NCI-H2029 (cell line): ENCODE measurements at places on chromosomes 2 and 18.
A peak's percentile ranks its signal among the peaks of the same experiment; 100 is the strongest.

GRCh38 chr2:45652090-45653031 lies 886 bp downstream of the PRKCE start:
- DNase-seq, result no peak

GRCh38 chr2:162243294-162243693 lies at the start of gene FAP:
Gene FAP, minus strand, starts transcription at chr2:162243445. Its CDS starts 118 bp downstream, at chr2:162243327.
- DNase-seq, result no peak

- DNase-seq, result no peak
These were observed 427.8 kb downstream of the NR4A2 start for GRCh38 chr2:155904720-155905119.

DNA sequence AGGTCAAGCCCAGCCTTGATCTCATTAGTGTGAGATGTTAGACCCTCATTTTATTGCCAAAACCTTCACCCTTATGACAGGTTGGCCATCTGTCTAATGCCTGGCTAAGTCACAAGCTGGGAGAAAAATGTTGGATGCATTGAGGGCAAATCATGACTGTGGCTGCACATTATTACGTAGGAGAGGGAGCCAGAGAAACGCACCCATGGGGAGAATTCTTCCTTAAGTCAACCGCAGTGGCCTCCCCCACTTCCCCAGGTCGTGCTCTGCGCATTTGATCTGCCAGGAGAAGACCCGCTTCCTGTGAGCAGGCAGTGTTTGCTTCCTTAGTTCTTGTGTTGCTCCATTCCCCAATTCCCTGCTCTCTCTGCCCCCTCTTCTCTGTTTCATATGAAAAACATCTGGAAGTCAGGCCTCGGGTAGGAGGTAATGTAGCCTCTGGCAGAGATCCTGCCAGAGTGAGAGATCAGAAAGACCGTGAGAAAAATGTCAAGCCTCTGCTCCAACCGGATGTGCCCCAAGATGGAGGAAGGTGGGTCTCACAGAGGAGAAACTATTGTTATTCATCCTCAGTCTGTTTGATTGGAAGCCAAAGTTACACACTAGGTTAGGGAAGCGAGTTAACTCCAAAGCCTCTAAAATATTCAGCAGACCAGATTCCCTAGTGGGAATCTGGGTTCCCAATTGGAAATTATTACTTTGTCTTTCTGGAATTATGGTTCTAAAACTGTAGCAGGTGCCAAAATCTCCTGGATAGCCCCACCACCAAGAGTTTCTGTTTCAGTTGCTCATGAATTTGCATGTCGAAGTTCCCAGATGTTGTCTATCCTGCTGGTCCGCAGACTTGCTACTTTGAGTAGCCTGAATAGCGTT lies 144.3 kb upstream of the PELI1 start:
- no peak for DNase-seq

DNA sequence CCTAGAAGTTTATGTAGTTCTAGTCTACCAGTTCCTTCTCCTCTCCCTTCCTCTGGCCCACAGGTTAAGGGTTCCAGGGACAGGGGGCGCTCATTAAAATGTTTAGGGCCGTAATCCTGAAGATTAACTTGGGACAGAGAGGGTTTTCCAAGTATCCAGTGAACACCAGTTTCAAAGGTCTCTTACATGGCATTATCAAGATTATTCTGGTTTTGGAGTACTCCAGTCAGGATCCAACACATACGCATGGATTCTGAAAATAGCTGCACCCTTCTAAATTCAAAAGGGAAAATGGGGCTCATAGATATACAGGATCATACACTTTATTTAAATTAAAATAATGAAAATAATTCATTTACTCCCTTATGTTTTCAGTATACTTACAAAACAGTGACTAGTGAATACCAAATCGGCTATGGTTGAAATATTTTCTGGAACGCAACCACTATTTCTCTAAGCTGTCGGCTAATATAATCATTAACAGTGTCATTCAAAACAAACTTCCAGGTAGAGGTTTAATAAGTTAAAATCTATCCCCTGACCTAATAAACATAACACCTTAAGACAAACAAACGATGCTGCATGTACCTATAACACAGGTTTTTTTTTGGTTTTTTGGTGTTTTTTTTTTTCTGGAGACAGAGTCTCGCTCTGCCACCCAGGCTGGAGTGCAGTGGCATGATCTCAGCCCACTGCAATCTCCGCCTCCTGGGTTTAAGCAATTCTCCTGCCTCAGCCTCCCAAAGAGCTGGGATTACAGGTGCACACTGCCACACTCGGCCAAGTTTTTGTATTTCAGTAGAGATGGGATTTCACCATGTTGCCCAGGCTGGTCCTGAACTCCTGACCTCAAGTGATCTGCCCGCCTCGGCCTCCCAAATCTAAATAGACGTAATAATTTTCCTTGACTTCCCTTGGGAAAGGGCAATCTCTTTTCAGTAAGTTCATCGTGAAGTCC lies 44.7 kb downstream of the MGAT4A start:
- DNase-seq, result no peak

DNA sequence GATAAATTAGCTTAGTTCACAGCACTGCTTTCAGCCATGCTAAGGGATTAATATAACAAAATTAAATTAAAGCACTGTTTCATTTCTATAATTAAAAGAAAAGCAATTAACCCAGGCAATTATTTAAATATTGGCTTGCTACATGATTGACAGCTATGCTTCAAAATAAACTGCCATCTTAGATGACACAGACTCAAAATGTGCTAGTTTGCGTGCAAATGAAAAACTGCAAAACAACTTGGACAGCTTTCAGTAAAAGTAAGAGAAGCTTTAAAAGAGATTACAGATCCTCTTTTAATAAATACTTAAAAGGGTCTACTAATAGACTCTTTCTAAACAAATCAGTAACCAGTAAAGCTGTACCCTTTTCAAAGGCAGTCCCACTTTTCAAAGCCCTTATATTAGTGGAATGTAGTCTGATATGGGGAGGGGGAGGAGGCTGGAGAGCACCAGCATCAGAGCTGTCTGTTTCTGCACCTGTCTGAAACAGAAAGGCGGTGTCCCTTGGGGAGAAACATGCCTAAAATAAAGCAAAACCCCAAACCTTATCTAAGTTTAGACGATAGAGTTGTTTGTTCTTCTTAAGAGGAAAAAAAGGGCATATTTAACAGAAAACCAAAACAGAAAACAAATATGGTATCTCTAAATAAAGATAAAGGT lies 20.8 kb downstream of the EIF2AK3 start:
- no peak for DNase-seq

DNA sequence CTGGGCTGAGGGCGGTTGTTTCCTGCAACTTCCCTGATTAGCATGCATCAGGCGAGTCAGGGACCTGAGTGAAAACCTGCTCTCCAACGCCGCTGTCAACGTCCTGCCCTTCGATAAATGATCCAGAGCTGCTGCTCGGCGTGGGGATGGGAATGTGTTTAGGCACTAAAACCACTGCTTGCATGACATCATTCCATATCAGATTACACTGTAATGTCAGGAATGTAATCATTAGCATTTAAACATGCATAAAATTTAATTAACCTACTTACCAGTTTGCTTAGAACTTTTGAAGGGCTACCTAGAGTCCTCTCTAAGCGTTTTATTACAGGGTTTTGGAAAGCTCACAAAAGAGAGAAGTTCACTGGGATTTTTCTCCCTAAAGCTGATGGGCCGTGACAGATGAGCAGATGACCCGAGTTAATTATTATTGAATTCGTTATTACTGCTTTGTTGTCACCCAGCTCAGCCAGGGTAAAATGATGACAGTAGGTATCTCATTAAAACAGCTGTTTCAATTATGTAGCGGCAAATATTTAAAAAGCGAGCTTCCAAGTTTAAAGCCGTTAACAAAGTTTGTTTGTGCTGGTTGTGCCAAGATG lies 685.6 kb upstream of the SALL3 start:
- DNase-seq, result no peak

GRCh38 chr2:240513549-240514287 lies 44.1 kb downstream of the ANKMY1 start:
- no peak for DNase-seq

- DNase-seq, result no peak
These were observed 2.4 kb downstream of the DLX2 start for GRCh38 chr2:172100080-172100934.

GRCh38 chr2:199850718-199851500 lies at the start of gene FTCDNL1:
Gene FTCDNL1, minus strand, starts transcription at chr2:199851192. Its CDS starts 2,230 bp downstream, at chr2:199848962.
- peak; percentile 35 for DNase-seq

- no peak for DNase-seq
These were observed 33.2 kb upstream of the GALNT3 start for GRCh38 chr2:165827016-165827920.

DNA sequence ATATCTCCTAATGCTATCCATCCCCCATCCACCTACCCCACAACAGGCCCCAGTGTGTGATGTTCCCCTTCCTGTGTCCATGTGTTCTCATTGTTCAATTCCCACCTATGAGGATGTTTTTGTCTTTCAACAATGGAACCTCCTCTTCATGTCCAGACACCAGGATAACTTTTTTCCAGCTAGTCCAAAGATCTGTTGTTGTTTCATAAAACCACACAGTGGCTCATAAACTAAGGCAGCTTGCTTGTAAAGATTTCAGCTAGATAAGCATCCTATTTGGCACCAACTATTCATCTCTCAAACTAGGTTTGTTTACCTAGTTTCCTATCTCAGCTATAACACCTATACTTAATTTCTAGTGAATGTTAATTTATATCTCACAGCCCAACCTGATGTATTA lies 937.7 kb downstream of the TRIB2 start:
- no peak for DNase-seq

DNA sequence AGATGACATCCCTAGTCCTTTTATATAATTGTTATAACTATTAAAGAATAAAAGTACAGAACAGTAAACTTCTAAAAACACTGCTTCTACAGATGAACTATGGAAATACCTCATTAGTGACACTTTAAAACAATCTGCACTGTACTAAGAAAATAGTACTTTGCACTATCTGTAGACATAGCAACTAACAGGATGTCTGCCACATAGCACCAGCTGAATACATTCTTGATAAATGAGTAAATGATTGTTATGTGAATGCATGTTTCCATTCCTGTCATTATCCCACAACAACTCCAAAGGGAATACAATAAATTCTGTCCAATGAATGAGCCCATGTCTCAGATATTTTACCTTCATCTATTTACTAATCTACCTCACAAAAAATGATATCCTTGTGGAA lies 115.3 kb upstream of the SLC35G4 start:
- no peak for DNase-seq

- no peak for DNase-seq
These were observed 91.2 kb upstream of the ALPP start for GRCh38 chr2:232287316-232287715.

DNA sequence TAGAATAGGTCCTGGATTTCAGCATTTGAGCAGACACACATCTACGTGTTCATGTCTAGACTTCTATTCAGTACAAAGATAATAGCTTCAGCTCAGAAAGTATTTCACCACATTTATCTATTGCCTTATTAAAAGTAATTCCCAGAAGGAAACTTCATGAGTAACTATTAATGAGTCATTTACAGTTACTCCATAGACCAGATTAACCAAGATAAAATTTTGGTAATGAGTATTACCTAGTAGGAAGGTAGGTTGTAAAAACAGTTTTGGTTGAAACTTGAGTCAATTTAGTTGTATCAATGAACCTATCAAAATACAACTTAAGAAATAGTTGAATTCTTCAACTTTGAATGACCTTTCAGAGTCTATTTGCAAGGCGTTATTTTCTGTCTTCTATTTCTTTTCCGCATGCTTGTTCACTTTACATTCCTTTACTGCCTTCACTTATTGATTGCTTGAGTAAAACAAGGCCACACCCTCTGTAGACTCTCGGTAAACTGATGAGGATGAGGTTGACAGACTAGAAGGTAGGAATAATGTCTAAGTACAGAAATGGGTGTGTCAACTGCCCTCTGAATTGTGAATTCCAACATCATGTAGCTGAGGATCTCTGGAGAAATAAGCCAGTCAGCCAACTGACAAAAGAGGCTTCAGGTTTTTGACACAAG lies 1165.6 kb upstream of the ZEB2 start:
- DNase-seq, result no peak

DNA sequence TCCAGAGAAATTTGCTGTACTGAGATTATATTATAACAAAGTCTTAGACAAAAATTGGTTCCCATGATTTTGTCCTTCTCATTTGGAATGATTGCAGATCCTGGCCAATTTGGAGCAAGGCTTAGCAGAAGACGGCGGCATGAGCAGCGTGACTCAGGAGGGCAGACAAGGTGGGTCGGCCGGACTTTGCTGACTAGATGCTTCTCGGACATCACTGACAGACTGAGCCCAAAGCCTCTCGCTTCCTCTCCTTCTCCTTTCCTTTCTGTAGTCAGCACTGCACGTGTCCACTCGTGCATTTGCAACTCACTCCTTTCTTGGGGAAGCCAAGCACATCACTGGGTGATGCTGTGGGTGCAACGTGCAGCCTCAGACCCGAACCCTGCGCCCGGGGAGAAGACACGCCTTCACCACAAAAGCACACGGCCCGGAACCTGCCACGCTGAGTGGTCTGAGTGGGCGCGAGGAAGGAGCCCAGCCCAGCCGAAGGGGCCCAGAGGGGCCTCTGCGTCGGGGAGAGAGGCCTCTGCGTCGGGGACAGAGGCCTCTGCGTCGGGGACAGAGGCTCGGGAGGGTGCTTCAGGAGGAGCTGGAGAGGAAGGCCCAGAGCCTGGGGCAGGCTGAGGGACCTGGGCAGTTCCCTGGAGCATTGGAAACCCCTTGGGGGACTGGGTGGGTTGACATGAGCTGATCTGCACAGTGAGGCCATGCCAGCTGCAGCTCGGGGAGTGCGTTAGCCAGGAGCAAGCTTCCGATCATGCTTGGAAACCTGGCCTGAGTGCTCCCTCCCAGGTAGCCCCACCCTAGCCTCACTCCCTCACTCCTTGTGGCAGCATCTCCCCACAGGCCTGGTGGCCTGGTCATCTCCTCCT lies 61.6 kb downstream of the ADI1 start:
- DNase-seq, result no peak

- no peak for DNase-seq
These were observed 15.3 kb downstream of the SIX3 start for GRCh38 chr2:44956843-44957242.

GRCh38 chr2:64114912-64115277 lies 29.3 kb downstream of the PELI1 start:
- no peak for DNase-seq

DNA sequence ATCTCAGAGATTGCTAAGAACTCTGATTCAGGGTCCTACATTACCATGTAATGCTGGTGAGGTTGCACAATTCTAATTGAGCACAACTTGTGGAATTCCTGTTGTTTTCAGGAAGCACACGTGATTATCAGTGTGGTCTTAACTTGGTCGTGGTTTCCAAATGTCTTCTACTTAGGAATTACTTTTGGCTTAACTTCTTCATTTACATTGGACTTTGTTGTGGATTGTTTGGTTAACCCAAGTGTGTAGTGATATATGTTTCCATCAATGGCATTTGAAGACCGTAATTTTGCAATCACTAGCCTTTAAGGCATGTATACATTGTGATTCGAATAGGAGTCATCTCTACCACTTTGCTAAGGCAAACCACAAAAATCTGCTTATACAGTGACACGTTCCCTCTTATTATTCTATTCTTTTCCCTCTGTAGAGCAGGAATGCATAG lies 373.3 kb downstream of the IRS1 start:
- DNase-seq, result no peak
